Stimulated activated CD4-positive, alpha-beta T cell treated with anti-CD3 and anti-CD28 coated beads, Interleukin-2, amount 100 ng/mL, for 24 hours (primary cell): ENCODE measurements at places on chromosomes 5 and 9.

GRCh38 chr9:69040646-69041045 lies 5.1 kb downstream of the FXN start:
- no peak for DNase-seq

DNA sequence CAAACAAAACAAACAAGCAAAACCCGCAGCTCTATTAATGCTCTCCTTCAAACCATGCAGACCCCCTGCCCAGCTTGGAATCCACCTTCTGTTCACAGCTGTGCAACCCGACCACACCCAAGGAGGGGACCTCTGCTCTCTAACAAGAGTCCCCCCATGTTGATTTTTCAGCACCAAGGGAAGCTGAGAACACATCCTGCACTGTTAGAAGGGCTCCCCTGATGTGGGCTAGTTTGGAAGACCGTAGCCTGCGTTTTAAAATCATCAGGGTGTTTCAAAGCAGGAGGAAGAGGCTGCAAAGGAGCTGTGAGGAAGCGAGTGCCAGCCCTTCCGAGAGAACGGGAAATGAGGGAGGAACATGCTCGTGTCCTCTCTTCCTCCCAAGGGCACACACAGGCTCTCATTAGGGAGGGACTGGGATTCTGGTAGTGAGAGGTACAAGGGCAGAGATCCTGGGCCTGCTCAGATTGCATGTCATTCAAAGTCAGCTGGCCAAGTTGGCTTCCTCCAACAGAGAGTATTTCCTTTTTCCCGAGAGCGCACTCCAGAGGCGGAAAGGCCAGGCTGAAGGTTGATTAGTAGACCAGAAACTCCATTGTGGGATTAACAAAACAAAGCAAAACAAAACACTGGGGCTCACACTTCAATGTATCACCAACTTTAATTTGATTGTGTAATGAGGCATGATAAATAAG lies 185.9 kb downstream of the SEMA6A start:
- DNase-seq: no peak

GRCh38 chr5:73256862-73257261 lies 83.9 kb downstream of the TMEM174 start:
- no peak for DNase-seq

- no peak for DNase-seq
Measured at GRCh38 chr9:138105123-138105415, 227.5 kb downstream of the CACNA1B start.

GRCh38 chr5:107067395-107067794 lies 603.3 kb downstream of the EFNA5 start:
- DNase-seq: no peak

- DNase-seq: no peak
Measured at GRCh38 chr5:68593211-68593671, 377.7 kb downstream of the PIK3R1 start.

DNA sequence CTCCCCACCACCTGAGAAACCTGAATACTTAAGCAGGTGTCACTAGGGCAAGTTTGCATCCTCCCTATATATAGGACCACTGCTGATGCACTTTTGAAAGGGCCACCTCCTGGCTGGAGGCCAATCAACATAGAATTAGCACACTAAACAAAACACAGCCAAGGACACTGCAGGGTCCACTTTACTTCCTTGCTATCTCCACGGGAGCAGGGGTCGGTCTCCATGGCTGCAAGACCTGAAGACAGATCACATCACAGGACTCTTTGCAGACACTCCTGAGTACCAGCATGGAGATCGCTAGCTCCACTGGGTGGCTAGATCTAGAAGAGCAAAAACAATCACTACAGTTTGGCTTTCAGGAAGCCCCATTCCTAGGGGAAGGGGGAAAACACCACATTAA lies 72.3 kb downstream of the C9orf153 start:
- no peak for DNase-seq

DNA sequence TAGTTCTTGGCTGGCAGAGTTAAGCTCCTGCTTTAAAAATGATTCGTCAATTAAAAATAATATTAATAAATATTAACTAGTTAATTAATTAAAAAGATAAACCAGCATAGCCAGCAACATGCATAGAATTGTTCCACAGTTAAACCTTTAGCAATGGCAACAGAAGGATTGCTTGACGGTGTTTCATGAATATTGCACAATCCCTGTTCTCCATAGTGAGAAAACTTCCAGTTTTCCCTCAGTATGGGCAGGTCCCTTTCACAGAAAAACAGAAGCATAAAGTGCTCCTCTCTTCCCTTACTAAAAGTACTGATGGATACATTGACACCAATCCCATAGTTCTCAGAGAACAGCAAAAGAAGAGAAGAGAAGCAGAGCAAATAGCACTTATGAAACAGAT lies 71.4 kb upstream of the CAST start:
- DNase-seq: no peak

GRCh38 chr9:127538849-127539258 lies 73.2 kb upstream of the STXBP1 start:
- DNase-seq: no peak

DNA sequence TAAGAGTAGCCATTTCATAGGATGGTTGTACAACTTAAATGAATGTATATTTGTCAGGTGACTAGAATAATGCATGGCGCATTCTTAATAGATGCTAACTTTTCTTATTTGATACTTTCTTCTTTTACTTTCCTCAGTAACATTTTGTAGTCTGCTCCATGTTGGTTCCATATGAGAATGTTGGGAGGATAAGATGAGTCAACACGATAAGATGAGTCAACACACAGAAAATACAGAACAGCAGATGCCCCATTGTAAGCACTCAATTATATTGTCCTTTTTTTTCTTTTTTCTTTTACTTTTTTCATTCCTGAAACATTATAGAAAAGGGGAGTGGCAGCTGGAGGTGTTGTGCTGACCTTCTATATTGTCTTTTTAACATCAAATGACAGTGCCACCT lies 92.3 kb upstream of the SPATA31C2 start:
- DNase-seq: no peak
